ENCODE measurements at places on chromosomes 2 and 18. TPM values are rescaled to one million over a fixed set of nuclear protein-coding genes. Genes with fewer than 3 reads are reported as not detected.

The MC5R gene
- 0.26 TPM for total RNA-seq

The HOXD13 gene
- not detected for total RNA-seq

The COLEC11 gene
- total RNA-seq = not detected

The ARPC2 gene
- total RNA-seq = 267 TPM

The C2orf72 gene
- total RNA-seq = 9.0 TPM

All from suprapubic skin (tissue), 4 donors.